Stimulated activated CD4-positive, alpha-beta T cell treated with anti-CD3 and anti-CD28 coated beads, TNF-alpha, amount 100 ng/mL, for 1 hour (primary cell): ENCODE measurements at places on chromosomes 12 and 14.

GRCh38 chr12:56688846-56689109 lies 694 bp upstream of the PTGES3 start:
- DNase-seq, result no peak

GRCh38 chr12:1799051-1799881 lies 21.1 kb upstream of the LRTM2 start:
- no peak for DNase-seq

GRCh38 chr14:62896932-62897456 lies 148.3 kb downstream of the KCNH5 start:
- DNase-seq, result no peak

- no peak for DNase-seq
These were observed 67.9 kb downstream of the TSPAN9 start for GRCh38 chr12:3145033-3145432.

DNA sequence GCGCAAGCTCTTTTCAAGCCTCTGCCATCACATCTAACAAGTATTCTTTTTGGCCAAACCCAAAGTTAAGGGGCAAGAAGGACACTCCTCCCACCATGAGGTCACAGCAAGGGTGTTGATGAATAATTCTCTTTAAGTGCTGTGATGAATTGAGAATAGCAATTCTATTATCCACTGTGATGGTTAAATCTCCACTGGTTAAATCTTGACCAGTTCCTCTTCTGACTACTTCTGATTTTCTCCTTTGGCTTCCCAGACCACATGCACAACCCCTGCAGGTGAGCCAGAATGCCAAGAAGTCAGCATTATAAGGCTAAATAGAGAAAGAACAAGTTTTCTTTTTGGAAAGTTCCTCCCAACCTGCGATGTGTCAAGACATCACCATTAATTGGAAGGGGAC lies 90.6 kb upstream of the BCL2L14 start:
- DNase-seq, result no peak

DNA sequence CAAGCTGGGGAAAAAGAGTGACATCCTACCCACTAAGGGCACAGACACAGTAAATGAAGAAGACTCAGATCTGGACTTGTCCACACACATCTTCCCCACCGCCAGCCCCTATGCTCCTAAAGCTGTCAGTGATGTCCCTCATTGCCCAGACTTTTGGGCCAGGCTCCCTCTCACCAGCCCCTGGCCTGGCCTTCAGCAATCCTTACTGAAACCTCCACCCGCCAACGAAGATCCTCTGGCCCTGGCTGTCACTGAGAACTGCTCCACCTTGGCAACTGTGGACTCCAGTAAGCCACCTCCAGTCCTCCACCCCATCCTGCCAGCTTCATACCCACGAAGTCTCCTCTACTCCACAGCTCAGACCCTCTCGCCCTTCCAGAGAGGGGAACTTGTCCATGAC lies 23.3 kb downstream of the FIGNL2 start:
- DNase-seq, result no peak

DNA sequence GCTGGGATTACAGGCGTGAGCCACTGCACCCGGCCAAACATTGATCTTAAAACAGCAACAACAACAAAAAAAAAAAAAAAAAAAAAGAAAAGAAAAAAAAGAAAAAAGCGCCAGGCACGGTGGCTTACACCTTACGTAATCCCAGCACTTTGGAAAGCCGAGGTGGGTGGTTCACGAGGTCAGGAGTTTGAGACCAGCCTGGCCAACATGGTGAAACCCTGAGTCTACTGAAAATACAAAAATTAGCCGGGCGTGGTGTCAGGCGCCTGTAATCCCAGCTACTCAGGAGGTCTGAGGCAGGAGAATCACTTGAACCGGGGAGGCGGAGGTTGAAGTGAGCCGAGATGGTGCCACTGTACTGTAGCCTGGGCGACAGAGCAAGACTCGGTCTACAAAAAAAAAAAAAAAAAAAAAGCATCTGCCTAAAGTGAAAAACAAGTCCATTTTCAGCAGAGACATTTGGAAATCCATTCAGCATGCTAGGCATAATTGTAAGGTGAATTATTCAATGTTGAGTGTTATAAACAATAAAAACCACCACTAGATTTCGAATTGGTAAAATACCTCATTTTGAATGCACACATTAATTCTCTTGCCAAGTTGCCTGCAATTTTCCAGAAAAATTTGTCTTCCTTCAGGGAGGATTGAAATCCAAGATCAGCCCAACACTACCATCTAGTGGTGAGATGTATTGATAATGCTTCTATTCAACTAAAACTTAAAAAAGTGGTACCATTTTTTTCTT lies 8.0 kb upstream of the CERS5 start:
- no peak for DNase-seq

DNA sequence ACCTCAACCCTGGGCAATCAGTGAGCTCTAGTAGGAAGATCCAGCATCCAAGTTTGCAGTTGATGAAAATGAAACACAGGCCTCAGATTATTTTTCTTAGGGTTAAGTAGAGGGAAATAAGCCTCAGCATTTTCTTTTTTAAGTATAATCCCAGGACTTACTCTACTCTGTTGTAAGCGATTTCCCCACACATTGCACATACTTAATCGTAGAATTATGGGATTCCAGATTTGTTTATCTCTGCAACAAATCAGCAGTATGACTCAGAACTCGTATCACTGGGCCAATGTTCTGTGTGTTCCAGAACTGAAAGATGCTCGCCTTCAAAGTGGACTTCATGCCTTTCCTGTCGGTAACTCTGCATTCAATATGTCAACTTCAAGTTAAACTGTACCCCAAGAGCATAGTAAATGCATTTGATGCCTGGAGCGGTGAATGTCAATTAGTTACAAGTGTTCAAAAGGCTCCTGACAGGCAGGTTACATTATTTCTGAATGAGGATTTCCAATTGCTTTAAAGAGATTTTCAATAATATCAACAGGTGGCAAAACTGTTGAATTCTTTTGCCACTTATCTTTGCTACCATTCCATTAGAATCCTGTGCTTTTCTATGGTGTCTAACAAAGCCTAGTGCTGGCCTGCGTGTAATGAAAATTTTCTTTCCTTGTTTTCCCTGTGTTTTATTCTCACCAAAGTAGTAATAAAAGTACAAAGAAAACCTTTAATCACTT lies 323.8 kb upstream of the SYT1 start:
- DNase-seq, result no peak

DNA sequence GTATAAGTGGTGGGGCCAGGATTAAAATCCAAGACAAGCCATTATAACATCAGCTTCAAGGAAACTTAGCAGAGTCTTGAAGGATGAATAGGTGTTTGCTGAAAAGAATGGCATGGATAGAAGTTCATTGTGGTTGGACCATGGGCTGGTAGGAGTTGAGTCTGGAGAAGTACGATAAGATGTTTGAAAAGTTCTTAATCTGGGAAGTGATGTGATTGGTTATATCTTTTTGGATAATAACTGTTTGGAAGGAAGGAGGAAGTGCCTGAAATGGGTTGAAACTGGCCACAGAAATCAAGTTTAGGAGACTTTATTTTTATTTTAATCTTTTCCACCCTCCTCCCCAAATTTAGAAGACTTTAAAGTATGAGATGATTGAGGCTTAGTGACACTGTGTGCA lies 4.9 kb downstream of the DENR start:
- DNase-seq, result no peak

GRCh38 chr14:102711207-102711606 lies 66.0 kb upstream of the TRAF3 start:
- DNase-seq, result no peak

DNA sequence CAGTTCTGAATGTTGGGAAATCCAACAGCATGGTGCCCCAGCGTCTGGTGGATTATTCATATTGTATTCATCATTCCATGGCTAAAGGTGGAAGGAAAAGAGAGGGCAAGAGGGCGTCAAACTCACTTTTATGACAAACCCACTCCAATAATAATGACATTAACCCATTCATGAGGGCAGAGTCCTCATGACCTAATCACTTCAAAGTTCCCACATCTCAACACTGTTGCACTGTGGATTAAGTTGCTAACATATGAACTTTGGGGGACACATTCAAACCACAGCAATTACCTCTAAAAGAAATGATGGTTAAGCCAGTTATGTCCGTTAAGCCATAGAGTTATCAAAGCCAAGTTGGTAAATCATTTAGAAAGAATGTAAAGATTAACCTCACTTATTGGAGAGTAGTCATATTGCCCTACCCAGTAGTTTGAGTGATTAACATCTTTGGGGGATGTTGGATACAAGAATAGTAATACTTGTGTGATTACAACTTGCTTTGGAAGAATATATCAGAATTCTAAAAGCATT lies 212.4 kb upstream of the FLRT2 start:
- no peak for DNase-seq

DNA sequence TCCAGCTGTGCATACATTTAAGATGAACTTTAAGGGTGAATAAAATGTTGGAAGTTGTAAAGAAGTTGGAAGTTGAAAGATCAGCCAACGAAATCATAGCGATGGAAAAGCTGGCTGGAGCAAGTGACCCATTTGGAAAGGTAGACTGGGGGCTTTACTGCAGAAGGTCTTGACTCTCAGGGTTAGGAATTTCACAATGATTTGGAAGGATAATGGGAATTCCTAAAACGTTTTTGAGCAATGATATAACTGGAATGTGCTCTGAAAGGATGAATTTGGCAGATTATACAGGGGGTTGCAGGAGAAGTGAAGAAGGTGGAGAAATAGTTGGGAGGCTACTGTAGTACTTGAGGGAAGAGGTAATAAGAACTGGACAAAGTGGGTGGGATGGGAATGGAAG lies 27.4 kb downstream of the EMP1 start:
- DNase-seq, result no peak

- no peak for DNase-seq
These were observed 96.1 kb downstream of the EML1 start for GRCh38 chr14:99889268-99889667.

GRCh38 chr12:133010657-133011297 lies 24.6 kb downstream of the ZNF26 start:
- DNase-seq, result no peak

DNA sequence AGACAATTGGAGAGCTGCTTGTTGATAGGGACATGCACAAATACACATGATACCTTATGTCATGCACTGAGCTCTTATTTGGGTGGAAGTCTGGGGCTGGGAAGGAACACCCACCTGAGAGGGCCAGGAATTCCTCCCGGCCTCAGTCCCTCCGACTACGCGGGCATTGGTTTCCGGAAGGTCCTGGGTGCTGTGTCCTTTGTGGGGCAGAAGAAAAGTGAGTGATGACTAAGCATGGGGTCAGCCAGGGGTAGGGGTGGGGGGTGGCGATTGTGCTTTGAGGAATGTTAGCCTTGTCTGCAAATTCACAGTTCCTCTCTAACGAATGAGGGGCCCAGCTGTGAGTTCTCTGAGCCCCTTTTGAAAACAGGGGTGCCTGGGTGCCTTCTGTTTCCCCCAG lies 798 bp downstream of the CELA1 start:
- DNase-seq, result no peak

DNA sequence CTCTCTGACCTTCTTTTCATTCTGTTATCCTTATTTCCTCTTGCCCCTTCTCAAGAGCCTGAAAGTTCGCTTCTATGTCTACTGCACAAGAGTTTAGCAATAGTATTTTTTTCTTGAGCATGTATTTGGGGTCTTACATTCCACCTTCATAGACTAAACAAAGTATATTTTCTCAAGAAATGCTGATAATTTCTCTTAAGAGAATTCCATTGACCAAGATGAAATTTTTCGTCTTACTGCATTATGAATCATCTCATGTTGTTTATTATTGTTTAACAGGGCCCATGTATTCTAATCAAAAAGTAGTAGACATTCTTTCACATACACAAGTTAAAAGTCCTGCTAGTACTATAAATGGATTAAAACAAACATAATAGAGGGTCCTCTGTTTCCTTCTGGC lies 219.3 kb downstream of the C12orf50 start:
- DNase-seq, result no peak

GRCh38 chr12:55703901-55704761 lies 3.6 kb downstream of the ITGA7 start:
- DNase-seq, result no peak

GRCh38 chr12:120257041-120257821 lies 8.3 kb downstream of the PXN start:
- no peak for DNase-seq

DNA sequence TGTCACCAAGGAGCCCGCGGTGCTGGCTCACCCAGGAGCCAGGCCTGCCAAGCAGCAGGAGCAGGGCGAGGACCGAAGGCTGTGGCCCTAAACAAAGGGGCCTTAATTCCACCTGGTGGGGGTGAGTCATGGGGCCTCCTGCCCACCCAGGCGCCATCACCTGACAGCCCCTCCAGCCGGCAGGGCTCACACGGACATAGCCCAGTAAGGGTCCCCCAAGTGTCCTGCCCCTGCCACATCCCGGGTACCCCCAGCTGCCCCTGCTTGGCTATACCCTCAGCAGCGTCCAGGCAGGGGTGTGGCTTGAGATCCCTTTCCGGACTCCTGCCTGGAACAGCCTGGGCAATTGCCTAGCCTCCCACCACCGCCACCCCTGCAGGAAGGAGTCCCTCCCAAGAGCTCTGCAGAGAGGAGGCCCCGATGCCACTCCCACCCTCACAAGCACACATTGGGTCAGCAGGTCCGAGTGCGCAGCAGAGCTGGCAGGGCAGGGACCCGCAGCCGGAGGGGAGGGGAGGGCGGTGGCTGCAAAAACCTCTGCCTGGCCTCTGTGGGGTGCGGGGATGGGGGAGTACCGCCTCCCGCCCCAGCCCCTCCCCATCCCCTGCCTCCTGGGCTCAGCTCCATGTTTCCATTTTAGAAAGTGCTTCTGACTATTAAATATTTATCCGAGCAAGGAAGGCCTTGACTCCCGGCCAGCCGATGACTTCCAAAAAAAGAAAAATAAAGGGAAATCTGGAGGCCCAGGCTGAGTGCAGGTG lies 4.6 kb downstream of the AHNAK2 start:
- no peak for DNase-seq

DNA sequence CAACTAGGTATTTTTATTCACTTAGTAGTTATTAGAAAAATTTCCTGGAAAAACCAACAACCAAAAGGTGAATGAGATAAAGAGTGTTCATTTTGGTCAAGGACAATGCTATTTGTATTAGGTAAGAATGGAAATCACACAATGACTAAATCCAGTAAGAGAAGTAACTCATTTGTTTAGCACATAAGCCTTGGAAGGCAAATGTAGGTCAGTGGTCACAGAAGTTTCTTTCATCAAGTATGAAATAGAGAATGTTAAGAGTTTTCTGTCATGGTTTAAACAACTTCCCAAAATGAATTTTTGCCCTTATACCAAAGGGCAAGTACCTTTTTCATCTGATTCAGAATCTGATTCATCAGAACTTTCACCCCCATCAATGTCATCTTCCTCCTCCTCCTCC lies 101.7 kb downstream of the KIF21A start:
- no peak for DNase-seq

DNA sequence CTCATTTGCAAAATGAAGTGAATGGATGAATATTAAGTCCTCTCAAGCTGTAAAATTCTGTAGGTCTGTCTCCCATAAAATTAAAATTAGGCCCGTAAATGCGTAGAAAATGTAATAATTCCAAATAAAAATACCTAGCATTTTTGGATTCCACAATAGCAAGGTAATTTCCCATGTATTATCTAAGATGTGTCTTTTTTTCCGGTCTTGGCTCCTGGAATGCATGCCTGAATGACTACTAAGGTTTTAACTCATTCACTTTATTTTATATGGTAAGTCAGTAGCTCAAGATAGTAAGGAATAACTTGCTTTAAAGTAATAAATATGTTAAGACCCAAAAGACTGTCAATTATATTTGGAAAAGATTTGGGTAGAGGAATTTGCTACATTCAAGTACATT lies 11.1 kb downstream of the TXNRD1 start:
- DNase-seq, result no peak

- DNase-seq, result no peak
These were observed 196.6 kb upstream of the TMTC1 start for GRCh38 chr12:29980304-29980703.

GRCh38 chr14:76088771-76089571 lies 62.8 kb upstream of the GPATCH2L start:
- DNase-seq, result no peak
